Upper lobe of left lung (tissue), 6 donors: ENCODE measurements at places on chromosomes 11 and 22.

GRCh38 chr11:38884145-38884865 is 2286.3 kb upstream of the RAG2 start:
- no peak overlapping the region for H3K4me3 ChIP-seq
- no peaks in the 10 kb centered on the region for H3K4me1 ChIP-seq
- no peaks in the 10 kb centered on the region for H3K36me3 ChIP-seq

DNA sequence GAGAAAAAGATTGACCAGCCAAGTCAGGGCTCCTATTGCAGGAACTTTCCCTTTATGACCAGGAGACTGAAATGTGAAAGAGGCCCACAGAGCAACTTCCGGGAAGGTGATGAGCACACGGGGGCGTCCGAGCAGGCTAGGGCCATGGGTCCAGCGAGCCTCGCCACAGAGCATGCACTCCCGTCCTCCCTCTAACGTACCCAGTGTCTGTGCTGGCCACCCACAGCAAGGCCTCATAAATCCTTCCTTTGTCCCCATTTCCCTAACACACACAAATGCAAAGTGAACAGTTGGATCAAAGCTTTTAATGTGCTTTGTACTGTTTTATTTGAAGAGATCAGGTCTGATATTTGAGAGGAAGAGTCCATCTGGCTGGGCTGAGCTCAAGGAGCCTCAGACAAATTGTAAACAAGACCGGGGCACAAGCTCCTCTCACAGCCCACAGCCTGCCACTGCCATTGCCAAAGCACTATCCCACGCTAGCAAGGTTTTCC is 44.3 kb downstream of the BLID start:
- H3K27me3 ChIP-seq = no peaks in the 10 kb centered on the region
- H3K4me3 ChIP-seq = no peak overlapping the region
- no peak for DNase-seq
- H3K27ac ChIP-seq = no peak overlapping the region
- H3K36me3 ChIP-seq = no peaks in the 10 kb centered on the region
- H3K4me1 ChIP-seq = no peaks in the 10 kb centered on the region

- no peaks in the 10 kb centered on the region for H3K27me3 ChIP-seq
- peaks cover 8% of the 10 kb centered on the region for H3K36me3 ChIP-seq
- peaks cover 22% of the 10 kb centered on the region for H3K4me1 ChIP-seq
- H3K4me3 ChIP-seq = no peak overlapping the region
- H3K27ac ChIP-seq = no peak overlapping the region
- no peak for DNase-seq
These were observed 89.7 kb upstream of the CSNK2A3 start for GRCh38 chr11:11442791-11443190.

GRCh38 chr11:128860571-128861361 is 6.3 kb downstream of the KCNJ1 start:
- no peak overlapping the region for H3K27ac ChIP-seq
- no peak for DNase-seq
- no peaks in the 10 kb centered on the region for H3K36me3 ChIP-seq
- H3K27me3 ChIP-seq = no peaks in the 10 kb centered on the region

- H3K4me3 ChIP-seq = no peak overlapping the region
- H3K27ac ChIP-seq = no peak overlapping the region
- peaks cover 8% of the 10 kb centered on the region for H3K36me3 ChIP-seq
- H3K27me3 ChIP-seq = no peaks in the 10 kb centered on the region
These were observed 47.3 kb downstream of the PRDM11 start for GRCh38 chr11:45193695-45194094.

GRCh38 chr11:76665172-76665571 is 5.4 kb downstream of the LRRC32 start:
- peaks cover 6% of the 10 kb centered on the region for H3K36me3 ChIP-seq
- DNase-seq = no peak
- H3K4me3 ChIP-seq = no peak overlapping the region
- H3K27ac ChIP-seq = peak overlapping the region; percentile 82

GRCh38 chr11:69726019-69726418 is 22.2 kb upstream of the FGF19 start:
- no peak overlapping the region for H3K4me3 ChIP-seq
- H3K36me3 ChIP-seq = no peaks in the 10 kb centered on the region

DNA sequence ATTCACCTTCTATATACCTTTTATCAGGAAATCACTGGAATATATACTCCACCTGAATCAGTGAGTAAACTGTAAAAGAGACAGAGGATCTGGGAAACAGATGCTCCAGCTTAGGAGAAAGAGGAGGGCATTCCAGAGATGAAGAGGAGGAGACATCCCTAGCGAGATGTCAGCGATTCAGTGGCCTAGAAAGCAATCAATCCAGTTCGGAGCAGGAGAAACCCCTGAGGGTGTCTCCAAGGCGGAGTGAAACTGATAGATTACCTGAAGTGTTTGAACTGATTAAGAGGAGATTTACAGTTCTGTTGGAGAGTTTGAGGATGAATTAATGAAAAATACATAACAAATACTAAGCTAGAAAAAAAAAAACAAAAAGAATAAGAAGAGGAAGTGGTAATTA is 24.5 kb upstream of the TNRC6B start:
- no peaks in the 10 kb centered on the region for H3K36me3 ChIP-seq
- no peak overlapping the region for H3K4me3 ChIP-seq
- peaks cover 13% of the 10 kb centered on the region for H3K4me1 ChIP-seq
- DNase-seq = no peak
- no peaks in the 10 kb centered on the region for H3K27me3 ChIP-seq

DNA sequence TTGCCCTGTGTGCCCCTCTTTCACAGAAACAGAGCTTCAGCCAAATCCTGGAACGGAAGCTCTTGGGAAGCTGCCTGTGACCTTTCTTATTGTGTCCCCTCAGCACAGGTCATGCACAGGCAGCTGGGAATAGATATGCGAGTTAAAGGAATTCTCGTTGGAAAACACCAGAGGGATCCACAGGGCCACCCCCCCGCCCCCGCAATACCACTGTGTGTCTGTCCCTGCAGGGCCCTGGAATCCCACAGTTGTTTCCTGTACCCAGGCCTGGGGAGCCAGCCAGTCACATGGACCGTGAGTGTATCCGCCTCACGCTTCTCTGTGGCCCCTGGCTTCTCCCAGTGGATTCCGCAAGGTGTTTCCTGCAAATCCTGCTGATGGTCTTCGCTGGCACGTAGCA is 29.0 kb downstream of the TIMP3 start:
- peak overlapping the region; percentile 34 for H3K27ac ChIP-seq
- H3K4me1 ChIP-seq = peaks cover 97% of the 10 kb centered on the region
- H3K27me3 ChIP-seq = no peaks in the 10 kb centered on the region
- H3K36me3 ChIP-seq = peaks cover 4% of the 10 kb centered on the region
